ENCODE measurements at places on chromosomes 2 and 18.

- H3K4me1 ChIP-seq: no peaks in the 10 kb centered on the region
- H3K36me3 ChIP-seq: no peaks in the 10 kb centered on the region
- H3K27me3 ChIP-seq: no peaks in the 10 kb centered on the region
- H3K27ac ChIP-seq: no peak overlapping the region
- H3K4me3 ChIP-seq: no peak overlapping the region
Observed at GRCh38 chr2:216770717-216771116, 75.4 kb upstream of the IGFBP5 start.

GRCh38 chr2:241659150-241659739, 21.8 kb downstream of the ATG4B start:
- H3K36me3 ChIP-seq: peaks cover 47% of the 10 kb centered on the region
- no peak overlapping the region for H3K4me3 ChIP-seq
- H3K4me1 ChIP-seq: no peaks in the 10 kb centered on the region
- no peak for DNase-seq
- no peak overlapping the region for H3K27ac ChIP-seq

DNA sequence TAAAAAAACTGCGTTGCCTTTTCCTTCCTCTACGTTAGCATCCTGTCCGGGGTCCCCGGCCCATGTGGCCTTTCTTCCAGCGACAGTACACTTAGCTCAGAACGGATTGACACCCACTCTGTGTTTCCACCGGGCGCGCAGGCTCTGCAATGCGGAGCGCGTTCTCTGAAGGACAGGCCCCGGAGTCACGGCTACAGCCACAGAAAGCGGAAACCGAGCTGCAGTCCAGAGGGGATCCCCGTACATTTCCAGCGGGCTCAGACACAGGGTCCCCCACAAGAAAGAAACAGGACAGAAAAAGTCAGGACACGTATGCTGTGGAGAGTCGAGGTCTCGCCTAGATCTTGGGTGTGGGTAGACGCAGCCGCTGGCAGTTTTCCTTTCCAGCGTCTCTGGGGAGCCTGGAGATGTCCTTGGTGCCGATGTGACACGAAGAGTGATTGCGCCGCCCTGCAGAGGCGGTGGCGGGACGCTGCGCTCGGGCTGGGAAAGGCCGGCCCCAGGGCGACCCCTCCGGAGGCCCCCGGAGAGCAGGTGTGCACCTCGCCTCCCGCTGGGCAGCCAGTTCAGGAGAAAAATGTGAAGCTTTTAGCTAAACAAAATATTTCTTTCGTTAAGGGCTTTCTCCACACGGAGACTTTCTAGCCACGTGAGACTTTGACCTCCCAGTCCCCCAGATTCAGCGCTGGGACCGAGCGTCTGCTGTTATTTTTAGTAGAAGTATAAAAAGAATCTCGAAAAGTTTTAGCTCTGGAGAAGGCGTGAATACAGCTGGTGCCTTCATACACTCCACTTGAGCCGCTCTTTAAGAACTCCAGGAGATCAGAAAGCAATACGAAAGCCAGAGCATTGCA, 1.3 kb upstream of the ACKR3 start:
- H3K27ac ChIP-seq: no peak overlapping the region
- H3K36me3 ChIP-seq: no peaks in the 10 kb centered on the region
- peak overlapping the region; percentile 51 for H3K4me3 ChIP-seq
- H3K4me1 ChIP-seq: peaks cover 15% of the 10 kb centered on the region

- H3K27ac ChIP-seq: no peak overlapping the region
- no peak overlapping the region for H3K4me3 ChIP-seq
Observed at GRCh38 chr18:77203071-77203470, 46.6 kb upstream of the GALR1 start.

DNA sequence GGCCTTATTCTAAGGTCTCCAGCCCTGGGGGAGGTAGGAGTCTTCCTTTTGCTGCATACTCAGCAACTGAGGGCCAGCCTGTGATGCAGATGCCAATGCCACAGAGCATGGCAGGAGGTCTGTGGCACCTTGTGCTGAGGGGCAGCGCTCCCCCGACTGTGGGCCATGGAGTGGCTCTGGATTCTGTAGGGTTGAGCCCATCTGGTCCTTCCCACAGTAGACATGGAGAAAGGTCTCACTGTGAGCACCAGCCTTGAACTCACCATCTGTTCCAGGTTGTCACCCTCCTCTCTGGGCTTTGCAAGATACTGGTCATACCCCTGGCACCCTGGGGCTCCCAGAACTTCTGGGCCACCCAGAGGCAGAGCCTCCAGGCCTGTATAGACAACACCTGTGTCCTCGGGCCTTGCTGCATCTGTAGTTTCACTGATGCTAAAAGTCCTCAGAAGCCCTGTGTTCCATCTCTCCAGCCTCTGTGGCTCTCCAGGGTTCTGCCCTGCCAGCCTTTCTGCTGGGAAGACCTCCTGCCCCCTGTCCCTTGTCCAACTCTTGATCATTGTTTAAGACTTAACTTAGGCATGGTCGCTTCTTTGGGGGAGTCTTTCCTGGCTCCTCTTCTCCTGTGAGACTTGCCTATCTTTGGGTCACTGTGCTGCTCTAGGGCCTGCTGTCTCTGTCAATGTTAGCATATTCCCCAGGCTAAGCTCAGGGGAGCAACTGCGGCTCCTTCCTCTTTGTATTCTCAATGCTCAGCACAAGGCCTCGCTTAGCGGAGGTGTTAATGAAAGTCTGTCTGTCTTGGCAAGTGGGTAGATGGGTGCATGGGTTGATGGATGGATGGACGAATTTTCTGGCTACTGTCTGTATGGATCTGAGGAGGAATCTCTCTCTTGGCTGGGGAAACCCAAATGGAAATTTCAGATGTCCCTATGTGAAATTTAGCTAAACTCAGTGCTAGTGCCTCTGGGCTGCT, 160.9 kb downstream of the DYSF start:
- H3K27ac ChIP-seq: no peak overlapping the region
- no peak for DNase-seq
- H3K4me3 ChIP-seq: no peak overlapping the region
- H3K4me1 ChIP-seq: no peaks in the 10 kb centered on the region
- no peaks in the 10 kb centered on the region for H3K36me3 ChIP-seq

- no peak overlapping the region for H3K27ac ChIP-seq
- DNase-seq: no peak
- no peak overlapping the region for H3K4me3 ChIP-seq
- H3K4me1 ChIP-seq: no peaks in the 10 kb centered on the region
- no peaks in the 10 kb centered on the region for H3K27me3 ChIP-seq
Observed at GRCh38 chr18:52499016-52499415, 159.0 kb downstream of the DCC start.

- H3K4me3 ChIP-seq: no peak overlapping the region
- no peak overlapping the region for H3K27ac ChIP-seq
- H3K27me3 ChIP-seq: no peaks in the 10 kb centered on the region
- no peak for DNase-seq
- H3K4me1 ChIP-seq: no peaks in the 10 kb centered on the region
Observed at GRCh38 chr2:156956161-156956560, 301.3 kb upstream of the GALNT5 start.

GRCh38 chr2:150154308-150154797, 333.1 kb downstream of the RND3 start:
- DNase-seq: no peak
- no peak overlapping the region for H3K4me3 ChIP-seq
- no peaks in the 10 kb centered on the region for H3K4me1 ChIP-seq
- no peak overlapping the region for H3K27ac ChIP-seq

DNA sequence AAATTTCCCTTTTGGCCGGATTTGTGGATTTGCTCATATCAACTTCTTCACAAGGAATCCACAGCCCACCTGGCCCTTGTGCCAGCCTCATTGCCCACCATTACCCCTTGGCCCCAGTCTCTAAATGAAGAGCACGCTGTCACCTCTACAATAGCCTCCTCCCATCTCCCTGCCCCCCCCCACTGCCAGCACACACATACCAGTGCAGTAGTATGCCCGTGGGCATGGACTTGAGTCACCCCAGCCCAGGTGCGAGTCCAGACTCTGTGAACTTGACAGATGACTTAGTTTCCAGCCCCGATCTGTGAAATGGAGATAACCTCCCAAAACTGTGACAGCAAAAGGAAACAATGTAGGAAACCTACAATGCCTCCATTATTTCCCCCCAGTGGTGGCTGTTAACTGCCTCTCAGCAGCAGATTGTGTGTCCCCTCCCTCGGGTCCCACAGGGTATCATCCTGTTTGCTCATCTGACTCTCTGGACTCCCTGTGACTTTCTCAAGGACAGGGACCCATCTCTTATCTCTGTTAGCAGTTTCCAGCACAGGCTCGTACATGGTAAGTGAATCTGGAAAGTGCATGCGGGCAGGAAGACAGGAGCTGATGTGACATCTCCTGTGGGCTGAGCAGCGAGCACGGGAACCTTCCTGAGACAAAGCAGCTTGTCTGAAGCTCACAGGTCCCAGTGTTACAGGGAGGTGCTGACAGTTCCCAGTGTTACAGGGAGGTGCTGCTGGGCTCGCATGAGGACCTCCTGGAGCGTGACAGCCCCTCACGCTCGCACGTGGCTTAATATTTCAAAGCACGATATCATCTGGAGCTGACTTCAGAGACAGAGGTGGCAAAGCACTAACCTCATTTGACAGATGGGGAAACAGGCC, 4.2 kb upstream of the TMEM185B start:
- no peaks in the 10 kb centered on the region for H3K27me3 ChIP-seq
- H3K27ac ChIP-seq: no peak overlapping the region
- H3K36me3 ChIP-seq: no peaks in the 10 kb centered on the region
- H3K4me3 ChIP-seq: no peak overlapping the region

DNA sequence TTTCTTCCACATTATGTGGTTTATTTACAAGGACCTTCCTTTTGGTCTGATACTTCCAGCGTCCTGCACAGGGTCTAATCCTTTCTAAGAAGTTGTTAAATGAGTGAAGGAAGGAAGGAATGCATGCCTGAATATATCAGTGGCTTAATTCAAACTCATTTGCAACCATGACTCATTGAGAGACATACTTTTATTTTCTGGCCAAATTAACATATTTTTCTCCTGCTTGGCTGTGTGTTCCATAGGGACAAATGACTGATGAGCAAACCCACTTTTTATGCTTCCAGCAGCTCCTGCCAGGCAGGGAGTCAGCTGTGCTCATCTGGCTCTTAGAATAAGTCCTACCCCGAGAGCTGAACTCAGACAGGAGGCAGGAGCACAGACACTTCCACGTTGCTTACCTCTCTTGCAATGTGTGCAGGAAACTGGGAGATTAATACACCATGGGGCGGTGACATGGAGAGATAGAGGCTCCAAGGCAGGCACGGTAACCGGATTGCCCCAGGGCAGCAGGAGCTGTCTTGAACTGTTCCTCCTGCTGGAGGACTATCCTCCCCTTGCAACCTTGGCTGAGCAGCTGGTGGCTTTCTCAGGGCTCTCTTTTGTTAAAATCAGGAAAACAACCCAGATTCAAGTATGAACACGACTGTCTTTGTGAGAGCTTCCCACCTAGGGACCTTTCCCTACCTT, 667.5 kb upstream of the HS6ST1 start:
- no peaks in the 10 kb centered on the region for H3K27me3 ChIP-seq
- H3K4me3 ChIP-seq: no peak overlapping the region
- no peaks in the 10 kb centered on the region for H3K4me1 ChIP-seq
- H3K27ac ChIP-seq: no peak overlapping the region
- no peak for DNase-seq

- H3K36me3 ChIP-seq: no peaks in the 10 kb centered on the region
- no peak overlapping the region for H3K4me3 ChIP-seq
- H3K4me1 ChIP-seq: peaks cover 15% of the 10 kb centered on the region
- DNase-seq: no peak
- H3K27ac ChIP-seq: no peak overlapping the region
- H3K27me3 ChIP-seq: no peaks in the 10 kb centered on the region
Observed at GRCh38 chr18:75221897-75222296, 11.3 kb downstream of the TSHZ1 start.

GRCh38 chr18:6576718-6577375, 152.7 kb upstream of the ARHGAP28 start:
- H3K4me1 ChIP-seq: no peaks in the 10 kb centered on the region
- no peak overlapping the region for H3K4me3 ChIP-seq
- no peak for DNase-seq
- no peaks in the 10 kb centered on the region for H3K27me3 ChIP-seq
- H3K27ac ChIP-seq: no peak overlapping the region

DNA sequence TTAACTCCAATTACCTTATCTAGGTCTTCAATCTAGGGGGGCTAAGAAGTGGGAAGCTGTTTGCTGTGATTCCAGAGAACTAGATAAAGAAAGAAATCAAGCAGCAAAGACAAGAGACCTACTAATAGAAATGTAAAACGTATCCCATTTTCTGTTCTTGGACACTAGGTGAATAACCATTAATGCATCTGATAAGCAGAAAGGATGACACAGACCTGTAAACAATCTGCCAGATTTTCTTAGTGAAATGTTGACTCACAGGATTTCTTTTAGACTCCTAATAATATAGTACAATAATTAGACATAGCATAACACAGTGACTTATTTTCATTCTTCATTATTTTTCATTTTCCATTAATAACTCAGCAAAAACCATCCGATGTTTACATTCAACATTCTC, 1.3 kb downstream of the WDR35 start:
- no peak overlapping the region for H3K4me3 ChIP-seq
- no peak overlapping the region for H3K27ac ChIP-seq
- no peaks in the 10 kb centered on the region for H3K36me3 ChIP-seq
- peaks cover 9% of the 10 kb centered on the region for H3K4me1 ChIP-seq
- no peak for DNase-seq

- no peaks in the 10 kb centered on the region for H3K36me3 ChIP-seq
- no peak overlapping the region for H3K27ac ChIP-seq
- H3K27me3 ChIP-seq: no peaks in the 10 kb centered on the region
- H3K4me1 ChIP-seq: peaks cover 7% of the 10 kb centered on the region
- DNase-seq: no peak
Observed at GRCh38 chr2:7430421-7430868, 513.2 kb downstream of the RNF144A start.

DNA sequence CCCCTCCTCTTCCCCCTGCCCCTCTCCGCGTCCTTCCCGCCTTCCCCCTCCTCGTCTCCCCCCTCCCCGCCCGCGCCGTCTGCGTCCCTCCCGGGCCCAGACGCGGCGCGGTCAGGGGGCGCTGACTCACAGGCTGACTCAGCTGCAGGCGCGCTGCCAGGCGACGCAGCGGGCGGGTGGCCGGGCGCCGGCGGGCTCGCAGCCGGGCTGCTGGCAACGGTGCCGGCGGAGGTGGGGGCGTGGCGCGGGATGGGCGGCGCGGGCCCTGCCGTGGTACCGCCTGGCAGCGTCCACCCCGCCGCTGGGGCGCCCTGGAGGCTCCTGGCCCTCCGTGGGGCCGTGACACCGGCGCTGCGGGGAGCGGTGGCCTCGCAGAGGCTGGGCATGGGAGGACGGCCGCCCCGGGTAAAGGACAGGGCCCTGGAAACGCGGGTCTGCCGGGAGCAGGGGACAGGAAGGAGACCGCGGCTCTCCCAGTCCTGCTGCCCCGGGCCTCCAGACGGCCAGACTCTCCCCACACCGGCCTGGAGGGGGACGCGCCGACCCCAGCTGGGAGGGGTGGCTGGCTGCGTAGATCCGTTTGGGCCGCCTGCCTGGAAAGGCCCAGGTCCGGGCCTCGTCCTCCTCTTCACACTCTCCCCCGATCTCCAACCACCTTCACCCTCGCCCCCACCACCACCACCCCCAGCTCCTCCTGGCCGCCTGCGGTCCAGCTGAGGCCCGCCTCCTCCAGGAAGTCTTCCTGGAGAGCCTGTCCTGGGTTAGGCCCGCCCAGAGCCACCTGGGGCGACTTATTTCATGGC, 10.0 kb upstream of the PROC start:
- no peaks in the 10 kb centered on the region for H3K27me3 ChIP-seq
- H3K36me3 ChIP-seq: no peaks in the 10 kb centered on the region
- peak overlapping the region; percentile 52 for H3K4me3 ChIP-seq
- peak; percentile 91 for DNase-seq
- H3K27ac ChIP-seq: peak overlapping the region; percentile 35
- peaks cover 10% of the 10 kb centered on the region for H3K4me1 ChIP-seq

GRCh38 chr2:230447455-230448451, 31.8 kb downstream of the SP100 start:
- H3K4me1 ChIP-seq: peaks cover 29% of the 10 kb centered on the region
- no peak for DNase-seq
- peak overlapping the region; percentile 51 for H3K27ac ChIP-seq
- H3K27me3 ChIP-seq: no peaks in the 10 kb centered on the region
- peaks cover 93% of the 10 kb centered on the region for H3K36me3 ChIP-seq
- no peak overlapping the region for H3K4me3 ChIP-seq
